NCI-H2171 treated with DMSO at 0.1 percent for 48 hours (cell line): ENCODE measurements at places on chromosomes 1 and 21.

- DNase-seq: no peak
These were observed 23.1 kb downstream of the FAM89A start for GRCh38 chr1:231016966-231017365.

DNA sequence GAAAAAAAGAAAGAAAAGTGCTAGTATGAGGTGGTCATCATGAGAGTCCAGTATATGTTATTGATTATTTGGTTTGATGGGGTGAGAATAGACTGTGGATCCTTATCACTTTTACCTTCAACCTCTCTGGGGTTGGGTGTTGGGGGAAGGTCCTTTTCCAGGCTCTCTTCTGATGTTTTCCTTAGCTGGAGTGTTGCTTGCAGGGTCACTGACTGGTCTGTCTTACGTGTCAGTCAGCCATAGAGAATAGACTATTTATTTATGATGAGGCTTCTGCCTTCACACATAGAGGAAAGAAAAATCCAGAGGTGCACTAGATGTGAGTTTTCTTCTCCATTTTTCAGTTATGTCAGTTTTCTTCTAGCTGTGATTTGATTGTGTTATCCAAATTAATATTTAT is 36.5 kb downstream of the MAP3K21 start:
- no peak for DNase-seq

- peak; percentile 22 for DNase-seq
These were observed 33.4 kb downstream of the GLIS1 start for GRCh38 chr1:53705446-53706096.

DNA sequence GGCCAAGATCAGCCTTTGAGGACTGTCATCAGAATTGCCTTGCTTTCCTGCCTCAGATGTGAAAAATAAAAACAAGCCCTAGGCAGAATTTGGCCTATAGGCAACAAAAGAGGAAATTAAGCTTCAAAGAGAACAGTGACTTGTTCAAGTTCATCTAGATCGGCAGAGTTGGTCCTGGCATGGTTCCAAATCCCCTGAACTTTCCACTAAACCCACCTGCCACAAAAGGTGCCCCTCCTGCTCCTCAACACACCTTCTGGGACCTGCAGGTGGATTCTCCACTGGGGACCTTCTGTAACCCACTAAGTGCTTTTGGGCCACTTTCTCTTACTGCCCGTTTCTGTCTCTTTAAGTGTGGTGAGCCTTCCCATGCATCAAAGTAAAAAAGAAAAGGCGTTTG is 42.5 kb upstream of the LRRN2 start:
- DNase-seq: no peak

DNA sequence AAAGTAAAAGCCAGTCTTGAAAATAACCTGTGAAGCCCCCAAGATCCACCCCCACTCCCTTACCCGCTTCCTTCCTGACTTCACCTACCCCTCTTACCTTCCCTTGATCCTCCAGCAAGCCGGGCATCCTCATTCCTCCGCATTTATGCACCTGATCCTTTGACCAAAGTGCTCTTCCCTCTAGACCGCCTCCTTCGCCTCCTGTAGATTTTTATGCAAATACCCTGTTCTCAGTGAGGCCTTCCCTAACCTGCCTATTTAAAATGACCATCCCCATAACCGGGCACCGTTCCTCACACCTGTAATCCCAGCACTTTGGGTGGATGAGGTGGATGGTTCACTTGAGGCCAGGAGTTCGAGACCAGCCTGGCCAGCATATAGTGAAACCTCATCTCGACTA is 1.1 kb upstream of the NENF start:
- DNase-seq: no peak

DNA sequence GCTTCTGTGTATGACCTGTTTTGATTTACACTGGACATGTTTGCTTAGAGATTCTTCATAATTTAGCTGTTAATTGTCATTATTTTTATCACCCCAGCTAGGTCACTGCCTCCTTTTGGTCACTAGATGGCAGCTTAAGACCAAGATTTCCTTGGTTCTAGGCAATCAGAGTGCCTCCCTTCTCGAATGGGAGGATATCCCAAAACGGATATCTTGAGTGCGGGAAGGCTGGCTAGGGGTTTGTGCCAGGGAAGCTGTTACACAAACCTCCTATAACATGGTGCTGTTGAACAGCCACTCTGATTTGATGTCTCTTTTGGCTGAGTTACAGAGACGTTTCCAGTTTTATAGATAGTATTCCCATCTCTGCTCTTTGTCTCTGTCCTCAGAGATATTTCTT is 283.5 kb downstream of the S1PR1 start:
- DNase-seq: peak; percentile 42

DNA sequence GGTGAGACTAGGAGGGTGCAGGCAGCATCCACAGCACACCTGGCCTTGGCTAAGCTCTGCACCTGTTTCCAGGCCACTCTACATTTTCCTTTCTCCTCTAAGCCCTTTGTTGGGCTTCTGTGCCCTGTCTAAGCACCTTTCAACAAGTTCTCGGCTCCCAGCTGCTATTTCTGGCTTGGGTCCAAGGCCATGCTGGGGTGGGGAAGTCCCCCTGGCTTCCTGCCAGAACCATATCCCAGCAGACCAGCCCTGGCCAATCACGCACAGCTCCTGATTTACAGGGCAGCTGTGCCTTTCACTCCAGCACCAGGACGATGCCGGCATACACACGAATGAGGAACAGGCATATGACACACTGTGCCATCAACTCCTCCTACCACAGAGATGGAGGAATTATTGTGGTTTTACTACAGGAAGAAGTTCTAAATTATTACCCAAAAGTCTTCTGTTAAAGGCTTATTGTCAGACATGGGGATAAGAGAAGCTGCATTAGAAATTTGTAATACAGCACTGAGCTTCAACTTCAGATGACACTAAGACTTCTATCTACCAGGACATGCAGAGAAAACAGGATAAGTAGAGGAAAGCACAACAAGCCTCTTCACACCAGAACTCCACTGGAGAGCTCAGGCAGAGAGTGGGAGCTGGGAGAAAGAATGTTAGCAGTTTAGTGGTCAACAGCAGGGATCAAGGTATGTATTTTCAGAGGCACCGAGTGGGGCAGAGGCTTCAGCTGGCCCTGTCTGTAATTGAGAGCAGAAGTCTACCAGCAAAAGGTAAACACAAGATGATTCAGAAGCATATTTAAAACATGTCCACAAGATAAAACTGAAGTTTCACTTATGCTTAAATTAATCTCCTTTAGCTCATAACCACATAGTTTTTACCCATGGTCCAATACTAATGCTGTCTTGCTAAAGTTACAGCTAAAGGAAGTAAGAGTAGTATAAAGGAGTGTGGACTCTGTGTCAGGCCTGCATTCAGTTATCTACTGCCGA is 37.4 kb downstream of the TRIT1 start:
- peak; percentile 99 for DNase-seq

GRCh38 chr1:93344484-93344883 is 1.2 kb upstream of the DR1 start:
- no peak for DNase-seq

GRCh38 chr1:190759807-190760206 is 282.1 kb upstream of the BRINP3 start:
- DNase-seq: no peak
